ENCODE measurements at places on chromosomes 2 and 18.

GRCh38 chr2:85330839-85331636 is 3.2 kb upstream of the TGOLN2 start:
- no peak for DNase-seq

DNA sequence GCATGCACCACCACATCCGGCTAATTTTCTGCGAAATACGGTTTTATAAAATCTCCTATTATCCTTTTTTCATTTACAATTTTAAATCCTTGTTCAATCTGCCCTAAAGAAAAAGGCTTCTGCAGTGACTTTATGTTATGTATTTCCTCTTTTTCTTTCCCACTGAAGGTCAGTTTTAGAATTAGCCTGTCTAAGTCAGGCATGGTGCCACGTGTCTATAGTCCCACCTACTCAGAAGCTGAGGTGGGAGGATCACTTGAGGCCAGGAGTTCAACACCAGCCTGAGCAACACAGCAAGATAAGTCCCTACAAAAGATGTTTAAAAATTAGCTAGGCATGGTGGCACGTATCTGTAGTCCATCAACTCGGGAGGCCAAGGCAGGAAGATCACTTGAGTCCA is 39.8 kb upstream of the TNFRSF11A start:
- DNase-seq: no peak

DNA sequence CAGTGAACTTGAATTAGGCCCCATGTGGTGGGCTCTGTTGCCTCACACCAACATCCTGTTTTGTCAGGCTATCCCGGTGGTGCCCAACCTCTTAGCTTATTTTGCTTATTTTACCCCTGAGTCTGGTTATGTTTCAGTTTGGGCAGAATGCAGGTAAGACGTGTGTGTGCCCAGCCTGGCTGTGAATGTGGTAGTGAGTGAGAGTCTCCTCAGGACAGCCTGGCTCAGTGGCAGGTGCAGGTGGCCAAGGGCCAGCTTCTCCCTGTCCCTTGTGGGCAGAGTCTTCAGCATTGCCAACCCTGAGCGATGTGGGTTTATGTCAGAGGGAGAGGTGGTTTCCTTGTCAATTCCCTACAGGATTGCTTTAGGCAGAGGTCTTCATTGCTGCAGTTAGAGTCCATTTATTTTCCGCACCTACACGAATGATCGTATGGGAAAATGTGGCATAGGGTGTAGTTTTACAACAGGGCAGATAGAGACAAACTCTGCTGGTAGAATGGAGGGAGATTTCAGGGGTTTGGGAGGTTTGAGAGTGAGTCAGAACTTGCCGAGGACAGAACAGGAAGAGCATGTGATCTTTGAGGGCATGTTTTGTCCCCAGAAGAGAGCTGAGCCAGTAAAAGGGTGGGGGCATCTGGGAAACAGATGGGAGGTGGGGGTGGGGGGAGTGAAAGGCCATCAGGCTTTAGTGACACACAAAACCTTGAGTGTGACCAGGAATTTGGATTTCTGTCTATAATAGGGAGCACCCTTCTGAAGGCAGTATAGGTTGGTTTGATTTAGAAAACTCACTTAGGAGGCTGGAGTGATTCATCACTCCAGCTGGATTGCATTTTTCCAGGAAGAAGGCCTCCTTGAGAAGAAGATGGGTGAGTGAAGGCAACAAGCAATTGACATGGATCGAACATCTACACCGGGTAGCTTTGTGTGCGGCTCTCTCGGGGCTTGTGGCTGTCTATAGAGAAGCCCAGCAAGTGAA is 156.2 kb upstream of the CELF4 start:
- DNase-seq: no peak

DNA sequence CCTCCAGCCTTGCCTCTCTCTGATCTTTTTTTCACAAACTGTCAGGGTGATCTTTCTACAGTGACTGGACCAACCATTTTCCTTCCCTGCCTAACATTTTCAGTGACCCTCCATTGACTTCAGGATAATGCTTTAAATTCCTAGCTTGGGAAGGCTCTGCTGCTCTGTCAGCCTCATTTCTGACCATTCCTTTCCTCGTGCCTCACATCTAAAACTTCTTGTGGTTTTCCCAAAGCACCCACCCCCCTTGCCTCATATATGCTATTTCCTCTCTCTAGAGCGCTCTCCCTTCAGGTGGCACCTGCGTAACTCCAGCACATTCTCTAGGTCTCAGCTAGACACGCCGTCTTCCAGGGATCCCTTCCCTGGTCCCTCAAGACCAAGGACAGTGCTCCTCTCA is 37.2 kb downstream of the DRC1 start:
- no peak for DNase-seq

- no peak for DNase-seq
These were observed 876.3 kb downstream of the BCL11A start for GRCh38 chr2:59677158-59677557.

GRCh38 chr2:113754160-113754559 is 2.3 kb downstream of the SLC35F5 start:
- no peak for DNase-seq

- no peak for DNase-seq
These were observed 50.7 kb downstream of the GALNT14 start for GRCh38 chr2:31087491-31087890.

DNA sequence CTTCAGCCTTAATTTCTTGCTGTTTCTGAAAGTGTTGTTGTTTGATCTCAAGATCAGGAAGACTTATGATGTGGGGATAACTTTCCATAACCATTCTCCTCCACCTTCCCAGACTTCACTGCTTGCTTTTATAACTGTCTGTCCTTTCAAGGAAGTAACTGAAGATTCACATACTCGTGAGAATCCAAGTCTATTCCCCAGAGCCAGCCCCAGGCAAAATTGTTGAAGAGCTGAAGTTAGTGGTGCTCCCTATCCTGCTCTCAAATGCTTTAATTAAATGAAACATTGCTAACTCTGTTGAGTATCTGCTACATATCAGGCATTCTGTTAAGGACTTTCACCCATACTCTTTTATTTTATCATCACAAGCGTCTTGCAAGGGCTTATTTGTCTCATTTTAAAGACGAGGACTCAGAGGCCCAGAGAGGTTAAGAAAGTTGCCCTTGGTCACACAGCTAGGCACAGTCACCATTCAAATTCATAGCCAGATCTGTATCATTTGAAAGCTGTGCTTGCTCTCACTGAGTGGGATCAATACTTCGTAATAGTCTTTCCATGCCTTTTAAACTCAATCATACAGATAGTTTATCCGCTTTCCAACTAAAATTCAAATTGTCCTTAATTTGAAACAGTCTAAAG is 189.8 kb upstream of the TCF4 start:
- DNase-seq: no peak
